ENCODE measurements at places on chromosomes 1 and 21. TPM values are rescaled to one million over a fixed set of nuclear protein-coding genes. Genes with fewer than 3 reads are reported as not detected.
A peak's percentile ranks its signal among the peaks of the same experiment; 100 is the strongest.

Gene C1orf53
- 1.8 TPM for polyA plus RNA-seq

Gene EVI5
- 11.5 TPM for polyA plus RNA-seq

DNA sequence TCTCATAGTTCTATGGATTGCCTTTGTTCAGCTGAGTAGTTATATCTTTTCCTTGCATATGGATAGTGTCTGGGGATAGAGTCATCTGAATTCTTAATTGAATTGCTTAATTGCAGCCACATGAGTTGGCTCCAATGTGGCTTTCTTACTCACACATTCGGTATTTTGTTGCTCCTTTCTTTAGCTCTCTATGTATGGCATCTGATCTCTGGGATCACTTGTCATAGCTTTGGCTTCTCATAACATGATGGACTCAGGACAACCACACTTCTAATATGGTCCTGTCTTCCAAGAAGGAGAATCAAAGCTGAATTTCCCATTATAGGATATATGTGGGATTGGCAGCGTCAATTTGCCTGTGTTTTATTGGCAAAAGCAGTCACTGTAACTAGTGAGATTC lies 716.2 kb downstream of the NCAM2 start:
- DNase-seq = no peak

DNA sequence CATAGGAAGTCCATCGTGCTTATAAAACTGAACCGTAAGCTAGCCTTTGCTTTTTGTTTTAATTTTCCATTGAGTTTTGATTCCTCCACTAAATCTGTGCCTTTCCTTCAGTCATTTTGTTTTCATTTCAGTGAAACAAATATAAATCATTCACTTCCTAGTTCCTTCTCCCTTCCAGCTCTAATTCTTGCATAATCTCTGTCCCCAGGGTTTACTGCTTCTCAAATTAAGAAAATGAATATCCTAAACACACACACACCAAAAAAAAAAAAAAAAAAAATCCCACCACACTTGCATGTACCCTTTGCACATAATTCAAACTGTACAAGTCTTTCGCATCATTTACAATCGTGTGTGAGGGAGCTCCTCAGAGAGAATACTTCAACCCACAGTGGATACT lies 6.8 kb downstream of the KCNH1 start:
- no peak for DNase-seq

DNA sequence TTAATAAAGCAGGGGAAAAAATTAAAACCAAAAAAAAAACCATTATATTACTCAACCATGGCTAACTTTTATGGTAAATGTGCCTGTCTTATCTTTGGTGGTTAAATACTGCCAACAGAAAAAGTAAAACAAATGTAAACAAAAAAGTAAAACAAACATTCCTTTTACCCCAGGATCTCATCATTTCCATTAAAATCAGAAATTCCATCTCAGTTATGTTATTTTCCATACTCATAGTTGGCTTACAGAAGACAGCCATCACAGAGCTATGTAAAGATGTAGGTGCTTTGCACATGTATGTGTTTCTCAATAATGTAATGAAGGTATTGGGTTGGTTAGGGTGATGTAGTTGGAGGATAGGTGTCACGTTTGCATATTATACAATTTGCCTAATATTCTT lies 185.0 kb downstream of the KCNK2 start:
- no peak for DNase-seq

DNA sequence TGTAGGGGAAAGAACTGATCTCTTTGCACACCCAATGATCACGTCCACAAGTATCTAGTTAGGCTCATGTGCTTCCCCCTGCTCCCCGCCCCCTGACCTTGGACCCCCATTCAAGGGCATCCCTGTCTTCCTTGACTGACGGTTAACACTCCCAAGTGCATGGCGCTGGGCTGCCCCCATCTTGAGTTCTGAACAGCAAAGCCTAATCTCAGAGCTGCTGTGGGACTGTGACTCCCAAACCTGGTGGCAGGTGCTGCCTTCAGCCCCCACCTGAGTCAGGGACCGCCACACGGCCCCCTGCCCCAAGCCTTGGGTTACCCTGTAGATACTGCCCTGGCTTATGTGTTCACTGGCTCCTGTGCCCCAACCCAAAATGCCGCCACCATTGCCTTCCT lies 925 bp downstream of the TNNI1 start:
- no peak for DNase-seq

DNA sequence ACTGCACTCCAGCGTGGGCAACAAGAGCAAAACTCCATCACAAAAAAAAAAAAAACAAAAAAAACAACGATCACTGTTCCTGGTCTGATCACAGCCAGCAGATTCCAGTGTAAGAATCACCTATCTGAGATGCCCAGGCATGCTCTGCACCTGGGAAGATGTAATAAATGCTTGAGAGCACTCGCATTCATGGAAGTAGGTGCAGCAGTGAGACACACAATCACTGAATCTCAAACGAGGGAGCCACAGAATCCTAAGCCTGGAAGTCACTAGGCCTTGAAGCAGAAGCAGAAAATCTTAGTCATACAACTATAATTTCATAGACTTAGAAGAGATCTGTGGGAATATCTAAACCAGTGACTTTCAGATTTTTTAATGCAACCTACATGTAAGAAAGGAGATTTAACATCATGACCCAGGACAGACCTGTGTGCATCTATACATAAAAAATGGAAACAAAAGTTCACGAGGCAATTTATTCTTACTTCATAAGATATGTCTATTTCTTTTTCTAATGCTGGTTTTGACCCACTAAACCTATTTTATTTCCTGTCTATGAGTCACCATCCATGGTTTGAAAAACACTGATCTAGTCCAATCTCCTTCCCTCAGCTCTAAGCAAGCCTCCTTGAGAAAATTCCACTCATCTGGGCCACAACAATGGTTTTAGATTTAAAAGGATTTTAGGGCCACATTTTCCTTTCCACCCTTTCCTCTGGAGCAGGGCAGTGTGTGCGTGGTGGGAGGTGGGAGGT lies 30.4 kb downstream of the RIMS3 start:
- DNase-seq = no peak

GRCh38 chr1:155139895-155140629 lies at the start of gene DPM3:
DPM3 (minus strand) TSS chr1:155140531; CDS start chr1:155140240, 291 bp downstream.
- DNase-seq = peak; percentile 62

GRCh38 chr1:152942161-152942560 lies 4.8 kb upstream of the SPRR5 start:
- DNase-seq = no peak

GRCh38 chr1:200240656-200241055 lies 169.2 kb downstream of the ZNF281 start:
- DNase-seq = no peak

GRCh38 chr1:63857478-63857877 lies 83.7 kb downstream of the ROR1 start:
- no peak for DNase-seq
